Natural killer cell (primary cell): ENCODE measurements at places on chromosomes 1 and 21. TPM values are rescaled to one million over a fixed set of nuclear protein-coding genes. Genes with fewer than 3 reads are reported as not detected.

- DNase-seq: no peak
- H3K4me3 ChIP-seq: no peak overlapping the region
- no peaks in the 10 kb centered on the region for H3K36me3 ChIP-seq
- H3K27me3 ChIP-seq: no peaks in the 10 kb centered on the region
- peaks cover 5% of the 10 kb centered on the region for H3K4me1 ChIP-seq
These were observed 60.1 kb upstream of the USP24 start for GRCh38 chr1:55275151-55275748.

DNA sequence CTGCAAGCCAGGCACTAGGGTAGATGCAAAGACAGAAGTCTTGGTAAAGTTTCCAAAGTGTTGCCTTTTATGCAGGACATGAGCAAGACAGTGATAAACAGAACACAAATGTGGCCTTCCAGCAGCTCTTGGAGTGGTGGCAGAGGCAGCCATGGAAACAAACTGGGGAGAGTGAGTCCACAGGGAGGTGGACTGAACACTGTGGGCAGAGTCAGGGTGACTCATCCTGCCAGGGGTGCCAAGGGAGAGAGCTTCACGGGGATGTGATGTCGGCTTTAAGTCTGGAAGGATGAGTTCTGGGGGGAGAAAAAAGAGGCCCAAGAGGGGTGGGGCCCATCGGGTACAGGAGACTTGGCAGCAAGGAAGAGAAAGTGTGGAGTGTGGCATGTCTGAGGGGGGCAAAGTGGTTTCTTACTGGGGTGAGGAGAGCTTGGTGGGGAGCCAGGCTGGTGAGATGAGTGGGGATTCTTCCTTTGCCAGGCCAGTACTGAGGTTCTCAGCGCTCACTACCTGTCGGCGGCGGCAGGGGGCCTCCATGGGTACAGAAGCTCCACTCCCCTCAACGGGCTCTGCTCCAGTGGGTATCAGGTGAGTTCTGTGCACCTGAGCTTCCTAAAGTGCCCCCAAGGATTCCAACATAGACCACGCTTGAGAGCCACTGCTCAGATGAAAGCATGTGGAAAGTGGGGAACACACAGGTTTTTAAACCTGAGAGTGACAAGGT, 41.8 kb downstream of the KIAA0040 start:
- H3K27me3 ChIP-seq: peaks cover 4% of the 10 kb centered on the region
- H3K4me3 ChIP-seq: no peak overlapping the region
- no peaks in the 10 kb centered on the region for H3K36me3 ChIP-seq

DNA sequence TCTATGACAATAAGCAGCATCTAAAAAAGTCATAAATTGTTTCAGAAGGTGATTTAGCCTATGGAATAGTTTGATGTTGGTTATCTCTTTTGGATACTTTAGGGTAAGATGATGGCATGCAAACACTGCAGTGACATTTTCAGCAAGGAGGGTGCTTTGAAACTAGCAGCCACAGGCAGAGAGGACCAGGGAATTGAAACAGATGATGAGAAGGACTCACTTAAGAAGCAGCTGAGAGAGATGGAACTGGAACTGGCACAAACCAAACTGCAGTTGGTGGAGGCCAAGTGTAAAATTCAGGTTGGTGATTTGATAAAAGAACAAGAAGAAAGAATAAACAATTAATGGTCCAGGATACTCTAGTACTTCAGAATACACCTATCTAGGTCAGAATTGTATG, 11.2 kb upstream of the CACYBP start:
- peaks cover 9% of the 10 kb centered on the region for H3K4me1 ChIP-seq
- H3K36me3 ChIP-seq: peaks cover 31% of the 10 kb centered on the region
- no peaks in the 10 kb centered on the region for H3K27me3 ChIP-seq
- no peak overlapping the region for H3K27ac ChIP-seq
- DNase-seq: no peak

DNA sequence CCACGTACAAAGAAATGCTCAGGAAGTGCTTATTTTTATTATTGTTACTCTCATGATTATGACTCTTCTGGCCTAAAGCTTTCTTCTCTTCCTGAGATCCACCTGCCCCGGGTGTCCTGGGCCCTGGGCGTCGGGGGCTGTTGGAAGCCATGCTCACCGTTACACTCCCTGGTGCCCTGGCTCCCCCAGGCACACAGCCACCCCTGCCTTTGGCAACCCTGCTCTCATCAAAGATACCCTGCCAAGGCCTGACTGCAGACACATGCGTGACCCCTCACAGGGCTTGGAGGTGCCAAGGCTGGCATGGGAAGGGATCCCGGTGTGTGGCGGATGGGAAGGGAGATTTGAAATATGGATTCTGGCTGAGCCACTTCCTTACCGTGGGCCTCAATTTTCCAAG, 3.3 kb upstream of the KISS1 start:
- no peak overlapping the region for H3K27ac ChIP-seq
- peaks cover 5% of the 10 kb centered on the region for H3K4me1 ChIP-seq
- H3K4me3 ChIP-seq: no peak overlapping the region
- H3K36me3 ChIP-seq: no peaks in the 10 kb centered on the region
- no peak for DNase-seq
- no peaks in the 10 kb centered on the region for H3K27me3 ChIP-seq

GRCh38 chr1:89047734-89048133, 17.3 kb downstream of the GBP1 start:
- H3K4me3 ChIP-seq: no peak overlapping the region
- no peak overlapping the region for H3K27ac ChIP-seq
- peaks cover 27% of the 10 kb centered on the region for H3K36me3 ChIP-seq

DNA sequence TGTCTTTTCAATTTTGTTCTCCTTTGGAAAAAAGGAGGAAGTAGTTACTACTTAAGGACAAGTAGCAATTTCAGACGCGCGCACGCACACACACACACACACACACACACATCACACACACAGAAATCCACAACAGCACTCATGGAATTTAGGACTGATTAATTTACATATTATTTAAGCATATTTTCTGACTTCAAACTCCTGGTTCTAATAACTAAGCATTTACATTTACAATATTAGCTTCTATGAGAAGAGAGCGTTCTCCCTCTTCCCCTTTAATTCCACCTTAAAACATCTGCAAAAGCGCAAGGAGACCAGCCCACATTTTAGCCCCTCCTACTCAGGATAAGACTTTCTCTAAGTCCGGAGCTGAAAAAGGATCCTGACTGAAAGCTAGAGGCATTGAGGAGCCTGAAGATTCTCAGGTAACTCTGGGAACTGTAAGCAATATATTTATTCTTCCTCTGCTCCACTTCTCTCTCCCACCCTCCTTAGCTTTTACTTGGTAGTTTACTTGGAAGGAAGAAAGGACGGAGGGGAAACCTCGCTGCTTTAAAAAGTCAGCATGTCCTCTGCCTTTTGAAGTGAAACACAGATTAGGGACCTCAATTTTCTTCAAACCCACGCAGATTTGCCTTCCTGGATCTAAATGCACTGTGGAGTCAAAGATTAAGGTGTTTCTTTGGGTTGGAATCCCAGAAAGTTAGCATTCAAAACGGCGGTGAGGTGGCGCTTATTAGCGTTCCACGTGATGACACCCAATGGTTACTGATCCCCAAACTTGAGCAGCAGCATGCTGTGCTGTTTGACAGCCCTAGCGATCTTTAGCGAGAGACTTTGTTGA, at the start of gene PLA2G4A:
Gene PLA2G4A, plus strand, starts transcription at position 339 of the 844 bp plus-strand sequence. CDS start 25,406 bp downstream, outside the sequence.
- peak within 1 kb of the TSS; percentile 49 for H3K4me3 ChIP-seq
- H3K36me3 ChIP-seq: no peaks in the 10 kb centered on the region
- no peaks in the 10 kb centered on the region for H3K27me3 ChIP-seq

GRCh38 chr1:34625521-34626015, 129.3 kb upstream of the GJB5 start:
- H3K4me3 ChIP-seq: no peak overlapping the region
- peaks cover 16% of the 10 kb centered on the region for H3K4me1 ChIP-seq
- DNase-seq: no peak
- no peaks in the 10 kb centered on the region for H3K27me3 ChIP-seq

GRCh38 chr1:25046194-25046532, 116.1 kb upstream of the RUNX3 start:
- H3K4me1 ChIP-seq: peaks cover 40% of the 10 kb centered on the region
- no peak for DNase-seq
- no peak overlapping the region for H3K4me3 ChIP-seq
- no peaks in the 10 kb centered on the region for H3K36me3 ChIP-seq
- no peaks in the 10 kb centered on the region for H3K27me3 ChIP-seq

GRCh38 chr21:38561205-38561604, 62.9 kb upstream of the ERG start:
- no peaks in the 10 kb centered on the region for H3K36me3 ChIP-seq
- no peak for DNase-seq
- H3K4me3 ChIP-seq: no peak overlapping the region
- no peak overlapping the region for H3K27ac ChIP-seq

- H3K4me1 ChIP-seq: peaks cover 6% of the 10 kb centered on the region
- H3K27ac ChIP-seq: no peak overlapping the region
- H3K4me3 ChIP-seq: no peak overlapping the region
- no peaks in the 10 kb centered on the region for H3K27me3 ChIP-seq
- no peak for DNase-seq
- no peaks in the 10 kb centered on the region for H3K36me3 ChIP-seq
These were observed 16.3 kb upstream of the IFNLR1 start for GRCh38 chr1:24203404-24203803.

DNA sequence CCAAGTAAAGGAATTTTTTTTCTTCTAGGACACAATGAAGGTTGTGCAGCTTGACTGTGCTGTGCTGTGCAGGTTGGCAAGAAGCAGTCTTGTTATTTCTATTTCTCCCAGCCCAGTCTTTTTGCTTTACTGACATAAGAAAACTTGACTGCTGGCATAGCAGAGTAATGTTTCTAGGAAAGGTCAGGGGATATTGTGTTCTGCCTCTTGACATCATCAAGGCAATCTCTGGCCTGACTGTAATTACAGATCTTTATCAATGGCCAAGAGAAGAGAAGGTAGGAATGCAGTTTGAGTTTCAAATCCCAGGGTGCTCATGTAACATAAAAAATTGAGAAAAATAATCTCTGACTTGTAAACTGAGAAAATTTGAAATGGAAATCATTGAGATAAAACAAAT, 226.3 kb upstream of the ADGRL4 start:
- no peaks in the 10 kb centered on the region for H3K36me3 ChIP-seq
- no peak overlapping the region for H3K27ac ChIP-seq
- H3K27me3 ChIP-seq: no peaks in the 10 kb centered on the region

GRCh38 chr1:50973255-50973654, 3.2 kb downstream of the CDKN2C start:
- no peak for DNase-seq
- H3K36me3 ChIP-seq: no peaks in the 10 kb centered on the region
- H3K27me3 ChIP-seq: no peaks in the 10 kb centered on the region

The SYT11 gene
- 39.8 TPM for total RNA-seq

The CHI3L1 gene
- total RNA-seq: 1.0 TPM

The FCRL2 gene
- total RNA-seq: 0.88 TPM

The TSACC gene
- total RNA-seq: not detected
